Epithelial cell of alveolus of lung (primary cell): ENCODE measurements at places on chromosomes 5 and 9. TPM values are rescaled to one million over a fixed set of nuclear protein-coding genes. Genes with fewer than 3 reads are reported as not detected.

Gene GLDC
- 0.13 and 2.2 TPM in 2 replicates for total RNA-seq

Gene NR4A3
- total RNA-seq = 0.26 and 1.3 TPM in 2 replicates

Gene IL4
- not detected in 2 replicates for total RNA-seq

Gene COL23A1
- total RNA-seq = not detected in 2 replicates
